ENCODE measurements at places on chromosomes 6 and 20.

DNA sequence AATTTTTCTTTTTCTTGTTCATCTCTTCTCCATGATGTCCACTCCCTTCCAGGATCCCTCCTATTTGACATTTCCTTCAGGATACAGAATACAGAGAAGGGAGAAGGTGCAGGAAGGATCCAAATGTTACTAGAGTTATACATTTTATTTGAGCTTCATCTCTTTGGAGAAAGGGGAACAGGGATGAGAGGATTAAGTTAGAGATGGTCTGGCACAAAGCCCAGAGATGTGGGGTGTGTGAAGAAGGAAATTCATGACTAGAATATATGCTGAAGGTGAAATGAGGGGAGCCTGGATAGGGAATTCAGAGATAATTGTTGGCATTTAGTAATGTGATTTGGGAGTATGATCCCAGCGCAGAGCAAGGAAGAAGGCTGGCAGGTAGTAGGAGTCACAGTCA is 22.5 kb upstream of the SRPK1 start:
- no peaks in the 10 kb centered on the region for H3K36me3 ChIP-seq
- no peak overlapping the region for H3K4me3 ChIP-seq
- no peaks in the 10 kb centered on the region for H3K27me3 ChIP-seq
- H3K4me1 ChIP-seq = no peaks in the 10 kb centered on the region

- peaks cover 42% of the 10 kb centered on the region for H3K4me1 ChIP-seq
- DNase-seq = no peak
These were observed 63.4 kb downstream of the SYNE1 start for GRCh38 chr6:152573762-152574161.

DNA sequence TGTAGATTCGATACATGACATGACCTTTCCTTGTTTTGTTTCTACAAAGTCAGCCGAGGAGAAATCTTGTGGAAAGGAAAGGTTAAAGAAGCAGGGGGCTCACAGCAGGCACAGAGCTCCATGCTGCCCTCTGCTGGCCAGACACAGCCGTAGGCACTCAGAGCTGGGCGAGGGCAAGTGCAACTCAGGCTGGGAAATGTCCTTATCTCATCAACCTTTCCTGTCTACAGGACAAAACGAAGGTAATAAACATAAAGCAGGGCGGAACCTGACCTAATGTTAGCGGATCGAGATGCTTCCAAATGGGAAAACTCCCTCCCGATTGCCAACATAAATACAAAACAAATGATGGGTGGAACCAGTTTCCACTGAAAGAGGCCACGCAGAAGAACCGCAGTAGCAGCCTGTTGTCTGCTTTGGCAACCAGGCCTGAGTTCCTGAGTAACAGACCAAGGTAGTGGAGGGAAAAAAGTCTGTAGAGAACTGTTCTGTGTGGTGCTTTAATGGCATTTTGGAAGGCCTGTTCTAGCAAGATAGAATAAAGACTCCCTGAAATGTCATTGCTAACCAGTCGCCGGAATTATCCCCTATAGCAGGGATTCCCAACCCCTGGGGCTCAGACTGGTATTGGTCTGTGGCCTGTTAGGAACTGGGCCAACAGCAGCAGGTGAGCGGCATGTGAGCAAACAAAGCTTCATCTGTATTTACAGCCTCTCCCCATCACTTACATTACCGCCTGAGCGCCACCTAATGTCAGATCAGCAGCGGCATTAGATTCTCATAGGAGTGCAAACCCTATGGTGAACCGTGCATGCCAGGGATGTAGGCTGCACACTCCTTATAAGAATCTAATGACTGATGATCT is 85.2 kb downstream of the MBOAT1 start:
- no peaks in the 10 kb centered on the region for H3K27me3 ChIP-seq
- H3K4me1 ChIP-seq = peaks cover 10% of the 10 kb centered on the region
- peak overlapping the region; percentile 40 for H3K27ac ChIP-seq
- no peak for DNase-seq

DNA sequence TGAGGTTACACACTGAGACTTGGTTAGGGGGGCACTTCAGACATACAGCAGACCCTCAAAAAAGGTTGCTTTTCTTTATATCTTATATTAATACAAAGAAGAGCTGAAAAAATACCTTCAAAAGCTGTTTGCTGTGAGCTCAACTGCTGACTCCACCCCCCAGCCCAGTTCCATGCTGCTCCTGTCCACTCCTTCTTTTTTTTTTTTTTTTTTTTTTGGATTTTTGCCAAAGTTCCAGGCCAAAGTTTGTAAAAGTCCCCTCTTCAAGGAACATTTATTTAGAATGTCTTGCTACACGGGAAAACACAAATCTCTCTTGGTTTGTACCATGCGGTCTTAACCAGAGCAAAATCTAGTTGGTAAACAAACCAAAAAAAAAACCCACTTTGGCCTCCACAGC is 85.3 kb upstream of the AKAP12 start:
- H3K36me3 ChIP-seq = no peaks in the 10 kb centered on the region
- H3K27me3 ChIP-seq = peaks cover 5% of the 10 kb centered on the region
- H3K4me1 ChIP-seq = peaks cover 3% of the 10 kb centered on the region
- no peak overlapping the region for H3K4me3 ChIP-seq

DNA sequence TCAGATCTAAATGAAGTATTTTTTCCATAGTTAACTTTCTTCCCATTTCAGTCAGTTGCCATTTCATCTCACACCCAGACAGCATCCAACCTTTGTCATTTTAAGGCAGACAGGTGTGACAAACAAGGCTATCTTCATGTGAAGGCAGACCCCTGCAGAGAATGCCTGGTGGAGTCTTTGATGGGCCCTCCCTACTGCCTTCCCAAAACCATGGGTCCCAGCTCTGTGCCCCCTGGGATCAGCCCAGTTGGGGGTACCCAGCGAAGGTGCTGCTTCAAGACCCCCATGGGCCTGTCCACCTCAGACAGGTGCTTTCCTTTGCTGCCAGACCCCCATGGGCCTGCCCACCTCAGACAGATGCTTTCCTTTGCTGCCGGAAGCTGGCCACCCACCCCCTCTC is 28.3 kb upstream of the ID1 start:
- peaks cover 22% of the 10 kb centered on the region for H3K4me1 ChIP-seq
- DNase-seq = no peak
- no peaks in the 10 kb centered on the region for H3K36me3 ChIP-seq

DNA sequence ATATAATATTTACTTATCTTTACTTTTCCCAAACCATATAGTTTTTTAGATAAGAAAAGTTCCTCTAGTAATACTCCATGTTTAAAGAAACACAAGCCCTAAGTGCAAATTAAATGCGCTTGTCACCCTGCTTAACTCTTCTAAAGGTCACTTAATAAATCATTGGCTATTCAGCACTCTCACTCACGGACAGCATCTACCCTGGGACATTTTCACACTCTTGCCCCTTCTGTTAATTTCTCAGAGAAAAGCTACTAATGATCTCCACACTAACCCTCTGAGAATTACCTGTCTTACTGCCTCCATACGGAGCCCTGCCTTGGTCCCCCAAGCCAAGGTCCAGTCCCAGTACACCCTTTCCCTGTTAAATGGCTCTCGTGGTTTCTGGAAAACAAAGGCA is 102.2 kb downstream of the NRN1 start:
- H3K27me3 ChIP-seq = no peaks in the 10 kb centered on the region
- H3K4me1 ChIP-seq = peaks cover 10% of the 10 kb centered on the region
- H3K4me3 ChIP-seq = no peak overlapping the region
- no peak overlapping the region for H3K27ac ChIP-seq
- DNase-seq = no peak

DNA sequence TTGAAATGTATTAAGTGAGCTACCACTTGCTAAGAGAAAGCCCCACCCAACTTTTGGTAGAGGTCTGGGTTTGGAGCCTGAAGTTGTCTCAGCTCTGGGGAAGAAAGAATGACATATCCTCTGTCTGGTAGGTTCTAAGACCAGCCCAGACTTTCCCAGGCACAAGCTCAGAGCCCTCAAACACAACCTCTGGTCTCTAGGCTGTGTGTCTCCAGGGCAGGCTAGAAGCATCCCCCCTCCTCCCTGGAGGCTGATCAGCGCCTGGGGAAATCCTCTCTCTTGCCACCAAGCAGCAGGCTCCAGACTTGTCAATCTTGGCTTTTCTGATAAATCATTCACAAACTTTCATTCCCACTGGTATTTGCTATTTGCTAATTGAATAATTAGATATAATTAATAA is 226.5 kb upstream of the CST7 start:
- no peak overlapping the region for H3K27ac ChIP-seq
- H3K4me3 ChIP-seq = no peak overlapping the region
- H3K4me1 ChIP-seq = no peaks in the 10 kb centered on the region
- peaks cover 7% of the 10 kb centered on the region for H3K27me3 ChIP-seq

GRCh38 chr6:22583927-22584326 is 14.6 kb downstream of the HDGFL1 start:
- no peaks in the 10 kb centered on the region for H3K27me3 ChIP-seq
- no peak for DNase-seq
- no peak overlapping the region for H3K27ac ChIP-seq
- no peak overlapping the region for H3K4me3 ChIP-seq
- no peaks in the 10 kb centered on the region for H3K4me1 ChIP-seq

GRCh38 chr6:147507162-147508041 is 1.1 kb upstream of the SAMD5 start:
- DNase-seq = no peak
- peaks cover 34% of the 10 kb centered on the region for H3K4me1 ChIP-seq
- H3K4me3 ChIP-seq = peak overlapping the region; percentile 61

DNA sequence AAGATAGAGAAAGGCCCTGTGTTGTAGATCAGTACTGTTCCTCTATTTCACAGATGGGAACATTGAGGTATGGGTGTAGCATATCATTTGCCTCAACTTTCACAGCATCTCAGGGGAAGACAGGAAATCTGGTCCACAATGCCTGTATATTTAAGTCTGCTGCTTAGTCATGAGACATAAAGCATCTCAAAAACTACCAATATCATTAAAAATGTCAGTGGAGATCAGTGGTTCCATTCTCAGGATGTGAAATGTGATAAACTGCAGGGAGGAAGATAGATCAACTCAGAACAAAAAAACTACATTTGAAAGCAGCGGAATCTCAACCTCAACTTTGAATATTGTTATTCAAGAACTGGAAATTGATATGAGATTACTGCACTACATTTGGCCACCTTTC is 192.9 kb upstream of the PREP start:
- DNase-seq = no peak
- H3K4me3 ChIP-seq = no peak overlapping the region
- H3K36me3 ChIP-seq = no peaks in the 10 kb centered on the region
- no peak overlapping the region for H3K27ac ChIP-seq
- H3K27me3 ChIP-seq = no peaks in the 10 kb centered on the region
